ENCODE measurements at places on chromosomes 4 and X. TPM values are rescaled to one million over a fixed set of nuclear protein-coding genes. Genes with fewer than 3 reads are reported as not detected.

TLR3 gene
- 0.39 TPM for total RNA-seq

DDX3X gene
- 153 TPM for total RNA-seq

IGFBP7 gene
- total RNA-seq: 196 TPM

C1QTNF7 gene
- total RNA-seq: not detected

PARM1 gene
- 0.48 TPM for total RNA-seq

CFAP99 gene
- total RNA-seq: not detected

Data from A549 treated with ZK216348 at 1 μM for 4 hours (cell line).